Left lobe of liver (tissue), 2 donors: ENCODE measurements at places on chromosomes 1 and 21.

DNA sequence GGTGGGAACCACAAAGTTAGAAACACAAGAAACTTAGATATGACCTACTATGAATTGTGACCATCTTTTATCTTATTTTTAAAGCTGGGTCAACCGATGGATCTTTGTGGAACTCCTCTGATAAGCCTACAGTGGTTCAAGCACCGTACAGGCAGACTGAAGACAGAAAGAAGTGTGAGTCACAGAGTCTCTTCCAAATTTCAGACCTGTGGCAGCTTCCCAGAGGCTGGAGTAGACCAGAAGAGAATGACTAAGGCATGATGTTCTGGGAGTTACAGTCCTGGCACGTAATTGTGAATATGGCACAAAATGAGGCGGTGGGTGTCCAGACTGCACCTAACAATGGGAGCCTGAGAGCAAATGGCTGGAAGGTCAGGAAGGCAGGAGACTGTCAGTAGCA lies 70.0 kb downstream of the LMO4 start:
- no peak for DNase-seq

- no peak for DNase-seq
Observed at GRCh38 chr1:203898458-203899352, 37.3 kb downstream of the SNRPE start.

DNA sequence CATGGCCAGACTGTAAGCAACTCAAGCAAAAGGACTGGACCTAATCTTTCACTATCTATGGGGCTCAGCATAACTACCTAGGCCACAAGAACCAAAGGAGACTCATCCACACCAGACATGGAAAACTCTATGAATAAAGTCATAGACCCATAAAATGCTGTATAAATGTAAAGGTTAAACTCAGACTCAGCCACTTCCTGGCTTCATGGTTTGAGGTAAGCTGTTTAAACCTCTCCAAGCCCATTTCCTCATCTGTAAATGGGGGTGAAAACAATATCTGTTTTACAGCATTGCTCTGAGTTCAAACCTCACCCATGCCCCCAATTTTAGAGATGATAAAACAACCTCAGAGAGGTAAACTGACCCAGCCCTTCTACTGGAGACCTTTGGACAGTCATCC lies 4.0 kb upstream of the SMIM12 start:
- DNase-seq, result no peak

DNA sequence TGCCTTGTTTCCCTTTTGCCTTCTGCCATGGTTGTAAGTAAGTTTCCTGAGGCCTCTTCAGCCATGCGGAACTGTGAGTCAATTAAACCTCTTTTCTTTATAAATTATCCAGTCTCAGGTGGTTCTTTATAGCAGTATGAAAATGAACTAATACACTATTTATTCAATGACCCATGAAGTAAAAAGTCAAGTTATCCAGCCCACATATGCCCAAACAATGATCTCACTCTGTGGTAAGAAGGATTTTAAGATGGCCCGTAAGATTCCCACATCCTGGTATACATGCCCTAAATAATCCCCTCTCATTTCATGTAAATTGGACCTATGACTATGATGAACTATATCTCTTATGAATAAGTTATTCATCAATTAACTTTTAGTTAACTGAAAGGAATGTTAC lies 1008.3 kb upstream of the B3GALT2 start:
- no peak for DNase-seq

DNA sequence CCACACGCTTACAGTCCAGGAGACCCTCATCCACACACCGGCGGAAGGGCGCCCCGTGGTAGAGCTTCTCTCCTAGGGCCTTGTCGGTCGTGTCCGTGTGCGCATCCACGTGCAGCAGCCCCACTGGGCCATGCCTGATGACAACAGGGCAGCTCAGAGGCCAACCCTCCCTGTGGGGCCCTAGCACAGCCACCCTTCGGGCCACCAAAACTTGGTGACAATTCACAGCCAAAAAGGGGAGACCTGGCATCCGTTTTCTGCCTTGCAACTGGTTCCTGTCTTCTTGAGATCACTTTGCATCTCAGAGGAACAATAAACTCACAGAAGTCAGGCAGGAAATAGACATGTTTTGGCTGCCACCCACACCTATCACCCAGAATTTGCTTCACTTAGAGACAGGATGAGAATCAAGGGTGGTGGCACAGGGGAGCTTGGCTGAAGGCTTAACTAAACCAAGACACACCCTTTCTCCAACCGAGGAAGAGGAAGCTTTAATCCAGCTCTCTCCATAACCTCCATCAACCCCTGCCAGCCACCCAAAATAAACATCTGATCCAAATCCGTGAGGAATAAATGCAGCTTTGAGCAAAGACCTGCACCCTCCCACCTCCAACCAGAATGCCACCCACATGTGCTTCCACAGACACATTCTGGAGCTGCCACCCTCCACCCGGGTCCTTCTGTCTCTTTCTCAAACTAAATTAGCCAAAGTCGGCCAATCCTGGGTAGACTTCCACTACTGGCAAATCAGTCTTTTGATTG lies 5.7 kb downstream of the AGMAT start:
- DNase-seq, result no peak
